Transverse colon (tissue), 4 donors: ENCODE measurements at places on chromosomes 1 and 21. TPM values are rescaled to one million over a fixed set of nuclear protein-coding genes. Genes with fewer than 3 reads are reported as not detected.

SMPDL3B gene
- total RNA-seq = 14.1 TPM

NECTIN4 gene
- total RNA-seq = 0.82 TPM

DNA sequence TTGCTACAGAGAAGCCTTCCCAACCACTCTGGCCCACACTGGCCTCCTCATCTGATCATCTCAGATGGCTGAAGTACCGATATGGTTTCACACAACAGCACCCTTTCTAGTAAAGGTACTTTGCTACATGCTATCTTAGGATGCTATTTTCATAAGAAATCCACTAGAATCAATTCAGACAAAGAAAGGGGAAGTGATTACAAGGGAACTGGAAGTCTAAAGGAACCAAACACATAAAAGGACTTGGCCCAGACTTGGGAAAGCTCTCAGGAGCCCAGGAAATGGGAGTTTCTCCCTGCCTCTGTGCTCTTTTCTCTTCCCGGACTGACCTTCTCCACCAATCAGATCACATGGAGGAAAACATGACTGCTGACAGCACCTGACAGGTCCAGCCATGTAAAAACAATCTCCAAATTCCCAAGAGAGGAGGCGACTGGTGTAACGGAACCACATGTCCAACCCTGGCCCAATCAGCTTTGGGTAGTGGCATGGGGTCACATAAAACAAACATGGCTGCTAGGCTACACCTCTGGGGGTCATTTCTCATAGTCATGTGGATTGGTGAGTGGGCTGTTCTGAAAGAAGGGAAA, 12.7 kb upstream of the FOXE3 start:
- H3K27me3 ChIP-seq = peaks cover 5% of the 10 kb centered on the region
- H3K27ac ChIP-seq = no peak overlapping the region
- no peak for DNase-seq

- no peaks in the 10 kb centered on the region for H3K36me3 ChIP-seq
- no peak for DNase-seq
- no peak overlapping the region for H3K4me3 ChIP-seq
Measured at GRCh38 chr1:183002797-183003196, 20.4 kb upstream of the LAMC1 start.

- no peaks in the 10 kb centered on the region for H3K36me3 ChIP-seq
- H3K27me3 ChIP-seq = no peaks in the 10 kb centered on the region
- peaks cover 56% of the 10 kb centered on the region for H3K4me1 ChIP-seq
- H3K27ac ChIP-seq = peak overlapping the region; percentile 3
- no peak overlapping the region for H3K4me3 ChIP-seq
- no peak for DNase-seq
Measured at GRCh38 chr1:44642255-44642654, 32.0 kb downstream of the TMEM53 start.

FAM177B gene
- 4.0 TPM for total RNA-seq

GRCh38 chr1:190752131-190752530, 274.5 kb upstream of the BRINP3 start:
- H3K4me1 ChIP-seq = no peaks in the 10 kb centered on the region
- H3K27me3 ChIP-seq = no peaks in the 10 kb centered on the region
- H3K36me3 ChIP-seq = no peaks in the 10 kb centered on the region
- DNase-seq = no peak
- H3K4me3 ChIP-seq = no peak overlapping the region

GRCh38 chr1:11365744-11366387, 92.9 kb downstream of the UBIAD1 start:
- no peak for DNase-seq
- no peak overlapping the region for H3K4me3 ChIP-seq
- H3K27ac ChIP-seq = no peak overlapping the region
- H3K27me3 ChIP-seq = no peaks in the 10 kb centered on the region
- no peaks in the 10 kb centered on the region for H3K36me3 ChIP-seq

GRCh38 chr1:204192046-204192445, 4.2 kb downstream of the KISS1 start:
- no peak for DNase-seq
- H3K36me3 ChIP-seq = no peaks in the 10 kb centered on the region
- no peak overlapping the region for H3K4me3 ChIP-seq
- H3K4me1 ChIP-seq = no peaks in the 10 kb centered on the region
- H3K27ac ChIP-seq = no peak overlapping the region

DNA sequence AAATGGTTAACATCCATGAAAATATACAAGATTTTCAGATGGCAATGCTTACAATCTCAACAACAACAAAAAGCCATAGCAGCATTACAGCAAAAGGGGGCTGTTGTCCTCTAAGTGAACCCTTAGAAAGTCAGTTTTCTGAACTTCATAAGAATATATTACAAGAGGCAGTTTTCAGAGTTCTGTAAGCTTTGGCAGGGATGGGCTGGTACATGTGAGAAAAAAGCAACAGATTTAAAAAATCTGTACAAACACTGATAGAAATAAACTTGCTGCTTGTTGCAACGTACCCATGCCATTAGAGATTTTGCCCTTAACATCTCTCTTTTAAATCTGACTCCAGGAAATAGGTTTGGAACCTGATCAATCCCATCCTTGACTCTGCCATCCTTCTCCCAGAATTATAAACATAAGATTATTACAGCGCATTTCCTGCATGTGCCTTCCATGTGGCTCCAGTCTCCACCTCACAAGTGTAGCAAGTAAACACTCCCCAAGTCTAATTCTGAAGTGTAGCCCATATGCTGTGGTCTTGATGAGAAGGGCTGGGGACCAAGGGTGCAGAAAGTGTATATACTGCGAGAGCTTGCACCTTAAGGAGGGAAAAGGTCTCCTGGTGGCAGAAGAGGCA, 101.4 kb upstream of the TSPAN2 start:
- no peaks in the 10 kb centered on the region for H3K27me3 ChIP-seq
- H3K4me1 ChIP-seq = no peaks in the 10 kb centered on the region
- H3K4me3 ChIP-seq = no peak overlapping the region
- DNase-seq = no peak
